Fibroblast of skin of scalp (primary cell): ENCODE measurements at places on chromosomes 13 and 19.
A peak's percentile ranks its signal among the peaks of the same experiment; 100 is the strongest.

DNA sequence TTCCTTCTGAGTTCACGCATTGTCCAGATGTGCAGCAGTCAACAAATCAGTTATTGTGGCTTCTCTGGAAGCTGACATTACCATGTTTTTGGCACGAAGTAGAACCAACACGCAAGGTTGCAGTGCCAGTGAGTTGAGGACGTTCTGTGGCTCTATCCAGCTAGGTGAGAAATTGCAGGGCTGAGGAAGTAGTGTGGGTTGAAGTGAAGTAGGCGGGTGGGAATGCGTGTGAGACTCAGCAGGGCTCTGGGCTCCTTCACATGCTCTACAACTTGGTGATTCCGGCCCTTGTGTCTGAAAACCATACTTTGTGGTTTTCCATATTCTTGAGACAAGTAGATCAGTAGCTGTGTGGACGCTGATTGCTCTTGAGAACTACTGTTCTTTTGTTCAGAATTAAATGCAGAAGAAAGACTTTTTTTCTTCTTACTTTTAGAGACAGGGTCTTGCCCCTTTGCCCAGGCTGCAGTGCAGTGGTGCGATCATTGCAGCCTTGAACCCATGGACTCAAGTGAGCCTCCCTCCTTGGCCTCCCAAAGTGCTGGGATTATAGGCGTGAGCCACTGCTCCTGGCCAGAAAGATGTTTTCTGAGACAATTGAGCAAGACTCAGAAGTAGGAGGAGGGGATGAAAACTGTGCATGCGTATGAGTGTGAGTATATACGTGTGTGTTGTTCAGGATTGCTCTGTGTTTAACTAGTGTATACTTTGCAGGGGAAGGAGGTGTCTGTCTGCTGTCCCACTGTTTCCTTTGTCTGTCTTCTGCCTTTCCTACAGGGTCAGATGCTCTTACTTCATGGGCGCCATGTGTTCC is 46.2 kb downstream of the GATAD2A start:
- DNase-seq, result no peak

GRCh38 chr13:112003941-112004340 is 63.0 kb upstream of the SOX1 start:
- no peak for DNase-seq

DNA sequence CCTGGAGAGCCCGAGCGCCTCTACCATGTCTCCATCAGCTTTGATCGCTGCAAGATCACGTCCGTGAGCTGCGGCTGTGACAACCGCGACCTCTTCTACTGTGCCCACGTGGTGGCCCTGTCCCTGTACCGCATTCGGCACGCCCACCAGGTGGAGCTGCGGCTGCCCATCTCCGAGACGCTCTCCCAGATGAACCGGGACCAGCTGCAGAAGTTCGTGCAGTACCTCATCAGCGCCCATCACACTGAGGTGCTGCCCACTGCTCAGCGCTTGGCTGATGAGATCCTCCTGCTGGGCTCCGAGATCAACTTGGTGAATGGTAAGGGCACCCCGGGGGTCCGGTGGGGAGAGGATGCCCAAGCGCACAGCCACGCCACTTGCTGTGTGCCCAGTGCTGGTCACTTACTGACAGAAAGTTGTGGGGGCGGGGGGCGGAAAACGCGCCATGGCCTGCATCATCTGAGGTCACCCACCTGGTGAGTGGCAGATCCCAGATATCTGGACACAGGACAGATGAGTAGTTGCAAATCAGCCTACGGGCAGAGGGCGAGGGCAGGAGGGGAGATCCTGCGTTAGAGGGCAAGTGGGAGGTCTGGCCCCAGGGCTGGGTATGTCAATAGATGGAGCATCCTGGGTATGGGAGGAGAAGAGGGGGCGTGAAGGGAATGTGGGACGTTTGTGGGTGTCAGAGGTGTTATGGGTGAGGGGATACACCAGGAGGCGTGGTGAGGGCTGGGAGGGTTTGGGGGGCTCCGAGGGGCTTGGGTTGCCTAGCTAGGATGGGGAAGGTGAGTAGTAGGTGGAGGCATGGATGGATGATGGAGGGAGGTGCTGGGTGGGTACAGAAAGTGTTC is 9.8 kb downstream of the ZSWIM4 start:
- DNase-seq, result no peak

- DNase-seq, result peak; percentile 8
Observed at GRCh38 chr19:1690699-1691307, 38.4 kb upstream of the TCF3 start.

DNA sequence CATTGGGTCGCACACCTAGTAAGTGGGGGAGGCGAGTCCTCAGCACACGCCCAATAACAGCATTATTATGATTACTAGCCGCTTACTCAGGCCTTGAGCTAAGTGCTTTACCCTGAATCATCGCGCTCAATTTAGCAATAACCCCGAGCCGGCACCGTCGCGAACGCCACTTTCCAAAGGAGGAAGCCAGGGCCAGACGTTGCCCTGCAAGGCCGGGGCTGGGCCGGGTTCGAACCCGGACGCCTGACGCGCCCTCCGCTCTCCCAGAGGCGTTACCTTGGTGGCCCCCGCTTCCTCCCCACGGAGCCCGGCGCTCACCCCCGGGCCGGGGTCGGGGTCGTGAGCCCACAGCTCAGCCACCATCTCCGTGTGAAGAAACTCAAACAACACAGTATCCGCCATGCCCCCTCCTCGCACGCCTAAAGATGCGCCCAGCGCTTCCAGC is at the start of gene TRAPPC6A:
TRAPPC6A (minus strand) TSS at position 421 of the 445 bp plus-strand sequence; CDS start at position 402, 19 bp downstream.
- DNase-seq, result peak; percentile 29

DNA sequence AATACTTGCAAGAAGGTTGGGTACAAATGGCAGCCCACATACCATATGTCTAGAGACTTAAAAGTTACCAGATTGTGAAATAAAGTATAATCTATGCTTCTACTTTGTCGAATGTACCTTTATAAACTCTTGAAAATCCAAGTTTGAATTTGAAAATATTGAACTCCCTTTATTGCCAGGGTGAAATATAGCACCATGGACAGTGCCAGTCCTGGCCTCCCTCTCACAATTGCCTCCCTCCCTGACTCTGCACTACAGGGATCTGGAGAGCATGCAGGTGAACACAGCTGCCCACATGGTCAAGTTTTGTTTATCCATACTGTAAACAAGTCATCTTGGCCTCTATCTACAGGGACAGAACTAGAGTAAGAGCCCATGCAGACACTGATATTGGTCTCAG is 394.1 kb upstream of the SLITRK6 start:
- DNase-seq, result no peak

- DNase-seq, result no peak
Observed at GRCh38 chr19:15780610-15781418, 6.6 kb upstream of the OR10H5 start.

- DNase-seq, result no peak
Observed at GRCh38 chr13:20391597-20392452, 133.8 kb downstream of the CRYL1 start.

- no peak for DNase-seq
Observed at GRCh38 chr19:39144290-39145071, 18.9 kb downstream of the PAK4 start.

DNA sequence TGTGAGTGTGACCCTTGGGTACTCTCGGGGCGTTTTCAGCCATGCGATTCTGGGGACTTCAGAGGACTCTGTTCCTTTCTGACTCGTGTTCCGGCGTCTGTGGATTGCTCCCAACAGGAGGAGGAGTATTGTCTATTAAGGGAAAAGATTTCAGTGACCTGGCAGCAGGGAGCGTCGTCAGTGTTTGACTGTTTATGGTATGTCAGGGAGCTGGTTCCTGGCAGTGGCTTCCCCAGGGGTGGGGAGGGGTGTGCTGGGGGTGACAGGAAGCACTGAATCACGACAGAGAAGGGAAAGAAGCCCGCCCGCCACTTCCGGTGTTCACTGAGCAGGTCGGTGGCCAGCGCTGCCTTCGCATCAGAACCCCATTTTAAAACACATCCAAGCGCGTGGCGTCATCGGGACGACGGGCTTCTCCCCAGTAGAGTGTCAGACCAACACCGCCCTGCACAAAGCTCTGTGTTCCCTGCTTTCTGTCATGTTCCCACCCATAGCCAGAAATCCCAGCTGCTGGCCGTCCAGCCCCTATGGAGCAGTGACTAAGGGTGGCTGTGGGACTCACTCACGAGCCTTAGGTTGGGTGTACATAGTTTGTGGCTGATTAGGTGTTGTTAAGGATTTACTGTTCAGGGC is 33.8 kb downstream of the COL4A2 start:
- DNase-seq, result peak; percentile 70
